ENCODE measurements at places on chromosomes 13 and 19.
A peak's percentile ranks its signal among the peaks of the same experiment; 100 is the strongest.

DNA sequence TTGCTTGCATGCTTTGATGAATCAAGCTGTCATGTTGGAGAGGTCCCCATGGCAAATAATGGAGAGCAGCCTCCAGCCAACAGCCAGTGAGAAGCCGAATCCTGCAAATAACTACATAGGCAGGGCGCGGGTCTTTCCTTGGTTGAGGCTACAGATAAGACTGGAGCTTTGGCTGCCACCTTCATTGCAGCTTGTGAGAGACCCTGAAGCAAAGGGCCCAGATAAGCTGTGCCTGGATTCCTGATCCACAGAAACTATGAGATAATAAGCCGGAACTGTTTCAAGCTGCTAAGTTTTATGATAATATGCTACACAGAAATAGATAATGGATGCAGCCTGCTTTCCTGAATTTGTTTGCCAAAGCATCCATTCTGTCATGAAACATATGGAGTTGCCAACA is 257.0 kb downstream of the HS6ST3 start:
- no peak for DNase-seq

DNA sequence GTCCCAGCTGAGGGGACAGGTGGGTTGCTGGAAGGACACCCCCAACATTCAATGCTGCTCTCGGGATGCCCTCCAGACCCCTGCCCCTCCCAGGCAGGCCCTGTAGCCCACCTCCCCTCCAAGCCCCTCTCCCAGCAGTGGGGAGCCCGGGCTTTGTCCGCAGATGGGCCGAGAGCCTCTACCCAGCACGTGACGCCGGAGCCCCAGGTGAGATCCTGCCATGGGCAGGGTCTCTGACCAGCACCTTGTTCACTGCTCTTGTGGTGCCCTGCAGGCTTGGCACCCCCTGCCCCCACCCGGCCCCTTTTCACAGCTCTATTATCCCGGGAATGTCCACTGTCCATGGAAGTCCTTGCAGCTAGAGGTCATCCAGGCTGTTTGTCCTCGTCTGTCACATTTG is 76.5 kb downstream of the C1QTNF9 start:
- DNase-seq: no peak

DNA sequence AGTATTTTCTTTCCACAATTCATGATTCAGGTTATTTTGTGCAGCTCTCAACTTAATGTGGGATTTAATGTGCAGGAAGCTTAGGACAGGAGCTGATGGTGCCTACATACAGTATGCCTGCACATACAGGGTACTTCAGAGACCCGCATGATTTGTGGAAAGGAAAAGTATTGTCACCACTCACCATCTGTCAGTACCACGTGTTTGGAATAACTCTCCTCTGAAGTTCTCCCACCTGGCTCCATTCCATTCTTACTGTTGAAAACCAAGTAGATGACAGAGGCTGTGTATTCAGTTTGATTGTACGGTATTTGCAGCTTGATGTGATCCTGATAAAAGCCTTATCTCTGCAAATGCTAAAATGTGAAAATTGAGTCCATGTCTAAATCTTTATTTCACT is 85.7 kb downstream of the ZAR1L start:
- DNase-seq: no peak

- DNase-seq: peak; percentile 53
These were observed 60.5 kb downstream of the SERP2 start for GRCh38 chr13:44433863-44434765.

GRCh38 chr19:43395561-43395960 is 19.1 kb upstream of the TEX101 start:
- no peak for DNase-seq

DNA sequence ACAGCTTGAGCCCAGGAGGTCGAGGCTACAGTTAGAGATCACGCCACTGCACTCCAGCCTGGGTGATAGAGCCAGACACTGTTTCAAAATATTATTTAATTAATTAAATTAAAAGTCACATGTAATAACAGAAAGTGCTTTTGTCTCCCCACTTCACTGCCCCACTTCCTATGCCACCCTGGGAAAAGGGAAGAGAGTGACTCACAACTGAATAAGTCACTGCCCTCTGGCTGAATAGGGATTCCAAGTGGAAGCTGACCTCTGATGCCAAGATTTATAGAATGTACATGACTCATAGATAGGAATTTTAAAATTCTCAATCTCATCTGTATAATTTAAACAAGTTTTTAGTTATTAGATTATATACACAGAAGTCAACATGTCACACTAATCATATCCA is 22.2 kb upstream of the ERVV-1 start:
- no peak for DNase-seq

GRCh38 chr13:28313579-28313978 is 175.2 kb downstream of the PAN3 start:
- DNase-seq: no peak

- no peak for DNase-seq
These were observed 2.2 kb downstream of the TJP3 start for GRCh38 chr19:3710265-3710812.

DNA sequence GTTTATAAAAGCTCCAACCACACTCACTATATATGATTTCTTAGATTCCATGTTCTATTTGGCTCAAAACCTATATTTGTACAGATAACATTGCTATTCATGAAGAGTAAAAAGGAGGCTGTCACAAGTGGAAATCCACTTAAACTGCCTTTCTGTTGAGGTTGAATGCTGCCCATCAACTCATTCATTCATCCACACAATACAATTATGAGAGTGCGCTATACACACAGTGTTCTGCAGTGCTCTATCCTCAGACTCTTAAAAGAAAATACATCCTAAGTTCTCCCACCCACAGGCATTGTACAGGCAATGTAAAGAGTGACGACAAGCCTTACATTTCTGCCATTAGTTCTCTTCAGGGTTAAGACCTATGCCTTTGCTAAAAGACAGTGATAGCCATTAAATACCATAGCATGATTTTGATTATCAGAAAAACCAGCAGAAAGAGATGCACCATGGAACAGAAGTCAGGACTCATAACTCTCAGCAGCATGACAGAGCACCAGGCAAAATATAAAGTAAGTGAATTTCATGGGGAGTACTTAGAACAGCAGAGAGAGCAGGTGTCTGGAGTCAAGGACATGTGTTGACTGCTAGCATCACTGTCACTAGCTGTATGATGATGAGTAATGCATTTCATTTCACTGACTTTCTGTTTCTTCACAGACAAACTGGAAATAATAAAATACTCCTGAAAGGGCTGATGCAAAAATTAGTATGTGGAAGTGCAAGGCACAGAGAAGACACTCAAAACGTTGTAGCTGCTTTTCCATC is 218.0 kb downstream of the RBM26 start:
- DNase-seq: no peak

- DNase-seq: no peak
These were observed 6.1 kb downstream of the WDFY2 start for GRCh38 chr13:51590231-51590970.

DNA sequence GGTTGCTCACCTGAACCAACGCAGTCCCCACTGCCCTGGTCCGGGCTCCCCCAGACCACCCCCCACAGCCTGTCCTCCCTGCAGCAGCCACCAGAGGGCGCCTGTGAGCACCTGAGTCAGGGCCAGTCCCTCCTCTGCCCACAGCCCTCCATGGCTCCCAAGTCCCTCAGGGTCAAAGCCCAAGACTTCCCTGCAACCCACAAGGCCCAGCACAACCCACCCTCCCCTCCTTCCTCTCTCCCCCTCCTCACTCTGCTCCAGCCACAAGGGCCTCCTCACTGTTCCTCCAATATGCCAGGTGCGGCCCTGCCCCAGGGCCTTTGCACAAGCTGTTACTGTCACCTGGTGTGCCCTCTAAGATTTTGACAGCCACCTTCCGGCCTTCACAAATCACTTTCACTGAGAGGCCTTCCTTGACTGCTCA is 10.9 kb downstream of the GNA15 start:
- DNase-seq: no peak

GRCh38 chr19:43599635-43600295 is 3.4 kb downstream of the ZNF576 start:
- no peak for DNase-seq

DNA sequence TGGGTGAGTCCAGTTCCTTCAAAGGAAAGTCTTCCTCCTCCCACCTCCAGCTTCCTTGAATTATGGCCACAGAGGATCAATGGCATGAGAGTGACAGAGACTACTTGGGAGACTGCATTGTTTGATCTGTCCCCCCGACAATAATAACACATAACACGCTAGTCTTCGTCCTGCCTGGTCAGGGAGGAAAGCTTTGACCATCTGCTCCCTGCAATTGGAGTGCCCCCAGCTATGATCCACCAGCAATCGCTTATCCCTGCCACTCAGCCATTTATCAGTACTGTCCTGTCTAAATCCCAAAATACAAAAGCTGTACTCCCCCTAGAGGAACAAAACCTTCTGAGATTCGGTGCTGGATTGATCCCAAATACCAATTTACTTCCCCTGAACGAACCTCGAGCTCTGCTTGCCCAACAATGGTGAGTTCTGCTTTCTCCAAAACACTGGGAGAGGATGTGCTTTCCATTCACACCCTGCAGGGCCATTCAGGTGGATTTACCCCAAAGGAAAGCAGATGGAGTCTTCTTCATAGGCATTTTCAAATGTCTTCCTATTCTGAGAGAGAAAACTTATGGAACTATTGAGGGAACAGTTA is 466.7 kb downstream of the TSHZ3 start:
- DNase-seq: no peak

- no peak for DNase-seq
These were observed 8.7 kb upstream of the SERPINE3 start for GRCh38 chr13:51330791-51331190.

DNA sequence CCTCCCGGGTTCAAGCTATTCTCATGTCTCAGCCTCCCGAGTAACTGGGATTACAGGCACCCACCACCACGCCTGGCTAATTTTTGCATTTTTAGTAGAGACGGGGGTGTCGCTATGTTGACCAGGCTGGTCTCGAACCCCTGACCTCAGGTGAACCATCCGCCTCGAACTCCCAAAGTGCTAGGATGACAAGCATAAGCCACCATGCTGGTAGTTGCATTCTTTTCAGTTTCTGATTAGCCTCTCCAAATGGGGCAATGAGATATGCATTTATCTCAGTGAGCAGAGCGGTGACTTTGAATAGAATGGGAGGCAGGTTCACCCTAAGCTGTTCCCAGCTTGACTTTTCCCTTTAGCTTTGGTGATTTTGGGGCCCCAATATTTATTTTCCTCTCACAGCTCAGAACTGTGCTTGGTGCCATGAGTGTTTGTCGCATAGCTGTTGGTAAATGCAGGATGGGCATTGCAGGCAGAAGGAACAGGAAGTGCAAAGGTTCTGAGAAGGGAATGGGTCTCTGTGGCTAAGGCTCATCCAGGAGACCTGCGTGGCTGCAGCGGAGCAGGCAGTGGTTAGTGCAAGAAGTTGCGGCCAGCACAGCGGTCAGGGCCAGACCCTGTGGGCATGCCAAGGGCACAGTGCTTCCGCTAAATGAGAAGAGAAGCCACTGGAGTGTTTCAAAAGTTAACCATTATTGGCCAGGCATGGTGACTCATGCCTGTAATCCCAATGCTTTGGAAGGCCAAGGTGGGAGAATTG is 20.7 kb downstream of the LYPD3 start:
- no peak for DNase-seq

GRCh38 chr19:48632692-48633147 is 4.5 kb downstream of the DBP start:
- no peak for DNase-seq

GRCh38 chr19:43503501-43504425 is 783 bp downstream of the PHLDB3 start:
- peak; percentile 76 for DNase-seq

DNA sequence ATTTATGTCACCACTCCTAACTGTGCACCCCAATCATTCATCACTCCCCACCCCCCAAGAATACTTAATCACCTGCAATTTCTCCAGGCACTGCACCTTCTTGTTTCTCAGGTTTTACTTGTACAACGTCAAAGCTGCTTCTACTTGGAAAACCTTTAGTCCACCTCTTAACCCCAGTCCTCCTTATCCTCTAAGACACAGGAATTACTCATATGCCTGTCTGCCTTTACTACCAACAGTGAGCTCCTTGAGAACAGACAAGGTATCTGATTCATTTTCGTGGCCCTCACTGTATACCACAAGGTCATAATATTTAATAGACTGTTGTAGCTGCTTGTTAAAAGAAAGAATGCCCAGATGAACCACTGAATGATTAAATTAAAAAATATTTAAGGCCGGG is 21.0 kb upstream of the NDFIP2 start:
- no peak for DNase-seq

GRCh38 chr13:111905609-111905945 is 161.4 kb upstream of the SOX1 start:
- DNase-seq: no peak

DNA sequence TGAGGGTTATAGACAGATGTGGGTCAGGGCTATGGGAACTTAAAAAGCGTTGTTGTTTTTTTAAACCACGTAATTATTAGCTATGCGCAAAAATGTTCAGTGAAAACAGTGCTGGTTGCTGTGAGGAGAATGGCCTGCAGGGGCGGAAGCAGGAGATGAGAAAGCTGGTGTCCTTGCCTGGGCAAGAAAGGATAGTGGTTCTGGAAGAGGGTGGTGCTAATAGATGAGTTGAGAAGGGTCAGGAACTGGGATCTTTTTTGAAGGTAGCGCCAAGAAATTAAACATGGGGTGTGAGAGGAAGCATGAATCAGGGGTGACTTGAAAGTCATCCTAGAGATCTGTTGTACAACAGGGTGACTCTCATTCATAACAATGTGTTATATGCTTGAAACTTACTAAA is 4.8 kb upstream of the SMG9 start:
- DNase-seq: no peak

DNA sequence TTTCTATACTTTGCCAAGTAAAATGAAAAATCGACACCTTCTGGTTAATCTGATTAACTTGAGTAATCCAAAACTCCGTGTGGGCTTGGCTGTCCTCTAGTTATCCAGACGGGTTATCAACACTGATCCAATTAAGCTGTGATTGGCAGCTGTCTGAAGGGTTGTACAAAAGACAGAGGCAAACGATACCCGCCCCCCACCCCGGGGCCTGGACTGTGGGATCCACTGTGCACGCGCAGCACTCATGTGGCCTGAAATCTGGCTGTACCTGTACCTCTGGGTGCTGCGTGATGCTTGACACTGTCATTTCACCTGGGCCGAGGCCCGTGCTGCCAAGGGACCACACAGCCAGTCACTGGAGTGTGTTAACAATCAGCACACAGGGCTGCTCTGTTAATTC is 53.5 kb downstream of the COL4A2 start:
- no peak for DNase-seq

DNA sequence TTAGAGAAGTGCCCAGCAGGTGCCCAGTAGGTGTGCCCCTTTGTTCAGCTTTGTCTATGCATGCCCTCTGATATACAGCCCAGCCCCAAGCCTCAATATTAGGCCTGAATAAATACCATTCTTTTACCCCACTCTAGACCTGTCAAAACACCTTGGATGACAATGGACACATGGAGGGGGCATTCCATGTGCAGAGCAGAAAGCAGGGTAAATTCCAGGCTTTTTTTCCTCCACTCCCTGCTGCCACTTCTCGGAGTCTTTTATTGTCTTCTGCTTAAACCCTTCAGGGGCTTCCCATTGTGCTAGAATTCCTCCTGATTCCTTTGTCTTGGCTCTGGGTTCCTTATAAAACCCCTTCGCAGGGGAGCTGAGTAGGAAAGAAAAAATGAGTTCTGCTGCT is 5.8 kb upstream of the FRY start:
- no peak for DNase-seq

- no peak for DNase-seq
These were observed 11.9 kb upstream of the PIK3R2 start for GRCh38 chr19:18141031-18141430.

- DNase-seq: no peak
These were observed 4.1 kb upstream of the DACT3 start for GRCh38 chr19:46665072-46665471.

All from substantia nigra (tissue), 51 donors.